ENCODE measurements at places on chromosomes 6 and 20.

GRCh38 chr20:51902933-51903332 is 100.6 kb upstream of the SALL4 start:
- DNase-seq = no peak

DNA sequence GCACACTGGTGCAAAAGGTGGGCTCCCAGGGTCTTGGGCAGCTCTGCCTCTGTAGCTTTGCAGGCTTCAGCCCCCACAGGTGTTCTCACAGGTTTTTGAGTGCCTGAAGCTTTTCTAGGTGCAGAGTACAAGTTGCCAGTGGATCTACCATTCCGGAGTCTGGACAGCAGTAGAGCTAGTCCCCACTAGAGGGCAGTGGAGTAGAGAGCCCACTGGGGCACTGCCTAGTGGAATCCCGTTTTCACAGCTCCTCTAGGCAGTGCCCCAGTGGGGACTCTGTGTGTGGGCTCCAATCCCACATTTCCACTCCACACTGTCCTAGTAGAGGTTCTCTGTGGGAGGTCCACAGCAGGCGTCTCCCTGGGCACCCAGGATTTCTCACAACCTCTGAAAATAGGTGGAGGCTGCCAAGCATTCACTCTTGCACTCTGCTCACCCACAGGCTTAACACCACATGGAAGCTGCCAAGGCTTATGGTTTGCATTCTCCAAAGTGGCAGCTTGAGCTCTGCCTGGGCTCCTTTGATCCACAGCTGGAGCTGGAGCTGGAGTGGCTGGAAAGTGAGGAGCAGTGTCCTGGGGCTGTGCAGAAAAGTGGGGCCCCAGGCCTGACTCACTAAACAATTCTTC is 86.3 kb upstream of the PROKR2 start:
- DNase-seq = peak; percentile 25

DNA sequence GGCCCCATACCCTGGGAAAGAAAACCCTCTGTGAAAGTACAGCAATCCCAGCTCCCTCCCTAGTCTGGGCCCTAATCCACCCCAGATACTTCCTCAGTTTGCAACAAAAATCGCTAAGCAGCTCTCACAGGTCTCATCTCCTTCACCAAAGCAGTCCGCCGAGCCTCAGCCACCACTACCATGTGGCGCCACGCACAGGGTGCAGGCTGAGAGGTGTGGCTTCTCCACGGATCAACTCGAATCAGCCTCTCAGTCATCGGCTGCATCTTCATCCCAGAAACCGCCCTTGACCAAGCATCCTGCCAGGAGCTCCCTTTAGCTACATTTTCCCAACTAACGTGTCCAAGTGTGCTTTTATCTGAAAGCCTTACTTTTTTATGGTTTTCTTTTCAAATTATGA is 50.7 kb downstream of the ANKRD60 start:
- DNase-seq = no peak

DNA sequence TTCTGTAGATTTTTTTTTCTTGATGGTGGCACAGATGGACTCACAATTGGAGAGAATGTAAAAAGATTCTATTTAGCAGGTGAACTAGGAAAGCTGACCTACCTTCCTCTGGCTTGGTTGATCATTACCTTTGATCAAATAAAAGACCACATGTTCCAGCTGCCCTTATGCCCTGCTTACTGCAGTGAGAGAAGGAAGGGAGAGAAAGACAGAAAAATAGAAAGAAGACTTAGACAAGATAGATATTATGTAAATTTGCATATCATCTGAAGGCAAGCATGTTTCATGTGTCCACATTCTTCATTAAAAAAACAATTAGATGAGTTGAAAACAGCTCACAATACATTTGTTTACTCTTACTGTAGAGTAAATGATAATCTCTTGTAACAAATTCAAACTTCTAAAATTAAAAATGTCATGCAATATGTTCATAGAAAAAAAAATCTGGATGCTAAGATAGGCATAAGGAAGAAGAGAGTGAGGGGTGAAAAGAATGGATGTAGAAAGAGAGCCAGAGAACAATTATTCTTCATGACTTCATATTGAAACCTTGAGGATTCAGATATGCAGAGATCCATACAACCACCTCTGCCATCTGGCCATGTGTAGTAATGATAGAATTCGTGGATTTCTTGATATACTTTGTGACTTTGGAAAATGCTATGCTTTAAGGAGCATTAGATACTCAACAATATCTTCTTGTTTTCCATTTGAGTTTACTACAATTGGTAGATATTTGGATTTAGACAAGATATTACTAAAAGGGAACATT is 71.7 kb downstream of the RFX6 start:
- no peak for DNase-seq

DNA sequence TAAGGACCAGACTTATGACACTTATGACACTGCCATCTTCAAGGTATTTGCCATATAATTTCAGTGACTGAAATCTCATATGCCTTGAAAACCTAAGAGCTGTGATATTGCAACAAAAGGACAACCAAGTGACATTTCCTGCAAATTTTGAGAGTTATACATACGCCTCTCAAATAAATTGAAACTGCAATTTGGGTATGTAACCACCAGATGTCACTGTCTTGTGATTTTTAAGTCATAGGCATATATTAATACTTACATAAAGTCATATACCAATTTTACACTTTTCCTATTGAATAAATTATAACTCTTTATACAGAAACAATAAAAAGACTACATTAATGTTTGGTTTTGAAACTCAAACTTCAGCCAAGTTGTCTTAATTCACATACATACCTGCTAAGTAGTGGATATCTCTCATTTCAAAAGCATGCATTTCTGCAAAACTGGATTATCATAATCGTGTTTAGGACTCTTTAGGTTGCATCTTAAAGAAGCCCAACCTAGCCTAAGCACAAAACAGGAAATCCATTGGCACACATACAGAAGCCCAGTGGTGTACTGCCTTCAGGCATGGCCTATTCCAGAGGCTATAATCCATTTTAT is 180.2 kb downstream of the PACRG start:
- peak; percentile 10 for DNase-seq

- peak; percentile 19 for DNase-seq
Measured at GRCh38 chr6:43644940-43645612, at the start of gene RSPH9. Gene RSPH9 (plus strand): TSS chr6:43645036. CDS start chr6:43645099, 63 bp downstream.

- no peak for DNase-seq
Measured at GRCh38 chr6:33632558-33633039, 11.5 kb downstream of the ITPR3 start.

DNA sequence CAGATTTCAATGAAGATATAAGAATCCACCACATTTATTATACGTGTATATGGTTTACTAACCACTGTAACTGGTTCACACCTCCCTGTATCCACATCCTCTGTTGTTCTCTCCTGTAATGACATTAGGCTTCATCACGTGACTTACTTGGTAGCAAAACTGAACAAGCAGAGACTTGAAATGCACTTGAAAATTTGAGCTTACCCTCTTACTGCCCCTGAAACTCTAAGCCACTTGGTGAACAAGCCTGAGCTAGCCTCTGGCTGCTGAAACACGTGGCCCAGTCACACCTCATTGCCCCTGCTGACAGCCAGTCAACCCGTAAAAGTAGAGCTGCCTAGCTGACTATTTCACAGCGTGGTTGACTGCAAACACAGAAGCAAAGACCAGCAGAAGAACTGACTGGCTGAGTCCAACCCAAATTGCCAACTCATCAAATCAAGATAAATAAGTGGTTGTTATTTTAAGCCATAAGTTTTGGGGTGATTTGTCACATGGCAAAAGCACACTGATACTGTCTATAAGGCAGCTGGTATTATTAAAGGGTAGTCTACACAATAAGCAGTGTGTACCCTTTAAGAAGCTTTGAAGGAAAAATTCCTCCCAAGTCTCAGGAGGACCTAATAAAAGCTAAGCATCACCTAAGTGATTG is 109.0 kb downstream of the RALGAPA2 start:
- peak; percentile 22 for DNase-seq

GRCh38 chr6:93848031-93848742 is 428.8 kb upstream of the EPHA7 start:
- DNase-seq = no peak

GRCh38 chr6:143166247-143166695 is 105.6 kb downstream of the AIG1 start:
- DNase-seq = no peak

- peak; percentile 86 for DNase-seq
Measured at GRCh38 chr6:21588481-21589351, 4.8 kb upstream of the SOX4 start.

- no peak for DNase-seq
Measured at GRCh38 chr6:16804546-16805242, 43.4 kb upstream of the ATXN1 start.

DNA sequence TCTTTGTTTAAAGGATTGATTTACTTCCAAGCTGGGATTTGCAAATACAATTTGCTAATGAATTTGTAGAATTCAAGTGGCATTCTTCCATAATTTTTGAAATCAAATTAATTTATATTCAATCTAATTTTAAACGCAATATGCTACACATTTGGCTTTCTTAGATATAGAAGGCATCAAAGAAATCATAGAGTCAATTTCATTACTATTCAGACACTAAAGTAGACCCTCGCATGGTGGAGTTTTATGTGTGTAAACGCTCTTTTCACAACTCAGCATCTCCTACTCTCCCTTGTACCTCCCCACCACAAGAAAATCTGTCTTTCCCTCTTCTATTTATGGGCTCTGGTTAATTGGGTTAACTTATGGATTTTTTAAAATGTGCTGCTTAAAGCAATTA is 144.3 kb downstream of the DOK5 start:
- DNase-seq = no peak

- no peak for DNase-seq
Measured at GRCh38 chr20:53576586-53577318, 16.9 kb downstream of the ZNF217 start.

DNA sequence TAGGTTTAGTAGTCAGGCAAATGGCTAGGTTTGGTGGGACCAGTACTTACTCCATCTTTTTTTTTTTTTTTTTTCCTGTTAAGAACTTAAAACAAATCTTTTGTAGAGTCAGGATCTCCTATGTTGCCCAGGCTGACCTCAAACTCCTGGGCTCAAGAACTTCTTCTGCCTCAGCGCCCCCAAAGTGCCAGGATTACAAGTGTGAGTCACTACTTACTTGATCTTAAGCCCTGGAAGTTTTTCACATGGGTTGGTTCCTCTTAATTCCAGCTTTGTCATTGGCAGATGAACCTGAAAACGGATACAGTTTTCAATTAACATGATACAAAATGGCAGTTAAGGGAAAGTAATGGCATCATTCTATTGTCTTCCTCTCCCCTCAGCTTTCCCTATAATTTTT is 179.4 kb upstream of the JAG1 start:
- DNase-seq = no peak
